ENCODE measurements at places on chromosomes 11 and 22. TPM values are rescaled to one million over a fixed set of nuclear protein-coding genes. Genes with fewer than 3 reads are reported as not detected.

Gene ZP1
- total RNA-seq = not detected

Gene MGAT3
- 0.98 TPM for total RNA-seq

Gene RHOD
- not detected for total RNA-seq

Gene OR51E2
- not detected for total RNA-seq

Gene OR6A2
- 0.05 TPM for total RNA-seq

Gene CYTH4
- 0.11 TPM for total RNA-seq

Gene LTO1
- total RNA-seq = 46.7 TPM

Gene NNMT
- total RNA-seq = 56.4 TPM

Gene TTC36
- not detected for total RNA-seq

Gene CHRM1
- total RNA-seq = 0.16 TPM

Gene TEX54
- not detected for total RNA-seq

Gene KCNJ1
- total RNA-seq = not detected

Gene SYTL2
- total RNA-seq = 47.5 TPM

Gene SHANK3
- 2.1 TPM for total RNA-seq

Gene TBX10
- not detected for total RNA-seq

Gene RRP8
- total RNA-seq = 35.5 TPM

Gene NPAS4
- total RNA-seq = not detected

Gene USP28
- 26.0 TPM for total RNA-seq

Gene RAB38
- total RNA-seq = 376 TPM

Gene GSTT4
- total RNA-seq = not detected

Gene ARHGEF12
- 27.3 TPM for total RNA-seq

Gene TRMT112
- total RNA-seq = 113 TPM

Gene OR51B4
- 9.0 TPM for total RNA-seq

Gene ZNF280A
- total RNA-seq = 10.6 TPM

Gene RFPL3
- not detected for total RNA-seq

Gene OR4D5
- not detected for total RNA-seq

Gene TUBA8
- 0.88 TPM for total RNA-seq

Gene OR52E8
- not detected for total RNA-seq

Gene NXPE2
- total RNA-seq = not detected

Gene TRPM5
- total RNA-seq = not detected

Gene SSTR3
- total RNA-seq = not detected

Gene HIPK3
- total RNA-seq = 40.7 TPM

Gene TRPC6
- not detected for total RNA-seq

Gene EHD1
- total RNA-seq = 9.7 TPM

Gene MEI1
- not detected for total RNA-seq

Gene SEPTIN5
- 13.8 TPM for total RNA-seq

Gene TPBGL
- 2.7 TPM for total RNA-seq

Gene LIF
- 3.2 TPM for total RNA-seq

Gene ASCL2
- total RNA-seq = not detected

Gene GNG3
- not detected for total RNA-seq

Gene MISFA
- total RNA-seq = 1.4 TPM

Gene P2RY6
- not detected for total RNA-seq

Gene DYNC2H1
- 18.6 TPM for total RNA-seq

Gene ZDHHC24
- 26.8 TPM for total RNA-seq

Gene OR8J3
- not detected for total RNA-seq

Gene OTOG
- not detected for total RNA-seq

Gene TYR
- 1,340 TPM for total RNA-seq
